ENCODE measurements at places on chromosomes 6 and 20.

DNA sequence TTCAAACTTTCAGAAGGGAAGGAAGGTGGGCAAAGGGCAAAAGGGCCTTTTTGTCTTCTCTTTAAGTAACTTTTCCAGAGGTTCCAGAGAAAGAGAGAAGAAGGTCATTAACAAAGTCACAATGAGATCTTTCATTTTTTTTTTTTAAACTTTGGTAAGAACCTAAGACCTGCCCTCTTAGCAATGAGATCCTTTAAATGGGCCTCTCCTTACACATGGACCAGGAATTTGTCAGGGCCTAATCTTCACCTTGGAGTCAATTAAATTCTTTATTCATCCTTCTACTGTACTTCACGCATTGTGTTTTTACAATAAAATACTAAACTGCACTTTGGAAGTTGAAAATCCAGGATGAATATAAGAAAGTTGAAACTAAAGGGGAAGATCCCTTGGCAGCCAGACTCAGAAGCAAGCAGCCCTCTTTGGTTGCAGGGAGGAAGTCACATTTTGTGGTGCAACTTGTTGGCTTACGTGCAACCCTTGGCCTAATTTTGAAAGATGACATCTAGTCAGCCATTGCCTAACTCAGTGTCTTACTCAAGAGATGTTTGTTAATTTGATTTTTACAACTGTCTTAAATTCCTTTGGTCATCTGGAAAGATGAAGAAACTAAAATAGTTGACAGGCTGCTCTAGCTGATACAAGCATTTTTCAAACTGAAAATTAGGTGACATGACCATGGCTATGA is 11.9 kb upstream of the TMEM170B start:
- peak; percentile 12 for DNase-seq

- no peak for DNase-seq
Observed at GRCh38 chr6:41551086-41551700, 5.0 kb downstream of the FOXP4 start.

DNA sequence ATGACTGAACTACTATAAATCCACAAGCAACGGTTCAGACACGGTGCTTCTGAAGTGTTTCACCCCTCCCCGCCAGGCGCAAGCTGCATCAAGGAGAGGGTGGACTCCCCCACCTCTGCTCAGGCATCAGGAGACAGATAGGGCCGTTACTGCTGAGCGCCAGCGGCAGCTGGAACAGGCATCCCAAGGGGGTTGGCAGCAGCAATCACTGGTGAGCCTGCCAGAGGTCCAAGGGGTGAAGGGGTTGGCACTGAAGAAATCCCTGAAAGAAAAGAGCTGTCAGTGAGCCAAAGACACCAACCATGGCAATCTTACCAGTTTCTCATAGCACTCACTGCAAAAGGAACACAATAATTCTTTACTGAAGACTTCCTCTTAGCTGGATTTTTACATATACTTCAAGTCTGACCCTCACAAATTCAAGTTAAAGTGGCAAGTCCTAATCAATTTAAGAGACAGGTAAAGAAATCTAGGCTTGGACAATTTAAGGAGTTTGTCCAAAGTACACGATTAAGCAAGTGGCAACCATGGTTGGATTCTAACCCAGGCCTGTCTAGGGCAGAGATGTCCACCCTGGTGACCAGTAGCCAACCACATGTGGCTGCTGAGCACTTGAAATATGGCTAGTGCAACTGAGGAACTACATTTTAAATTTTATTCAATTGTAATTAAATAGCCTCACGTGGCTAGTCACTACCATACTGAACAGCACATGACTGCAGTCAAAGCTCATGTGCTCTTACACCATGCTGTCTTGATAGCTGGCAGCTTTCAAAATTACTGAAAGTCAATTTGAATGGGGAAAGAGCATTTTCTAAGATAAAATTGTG is 21.7 kb upstream of the TBC1D20 start:
- no peak for DNase-seq

DNA sequence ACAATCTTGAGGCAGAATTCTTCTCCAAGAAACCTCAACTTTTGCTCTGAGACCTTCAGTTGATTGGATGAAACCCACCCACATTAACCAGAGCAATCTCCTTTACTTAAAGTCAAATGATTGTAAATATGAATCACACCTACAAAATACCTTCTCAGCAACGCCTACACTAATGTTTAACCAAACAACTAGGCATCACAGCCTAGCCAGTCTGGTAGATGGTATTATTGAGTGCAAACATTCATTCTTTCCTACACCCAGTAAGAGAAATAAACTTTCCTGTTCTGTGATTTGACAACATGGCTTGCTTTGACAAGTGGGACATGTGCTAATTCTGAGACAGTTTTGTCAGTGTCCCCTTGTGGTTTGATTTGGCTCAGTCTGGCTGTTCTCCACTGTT is 252.2 kb downstream of the HACE1 start:
- DNase-seq, result no peak

DNA sequence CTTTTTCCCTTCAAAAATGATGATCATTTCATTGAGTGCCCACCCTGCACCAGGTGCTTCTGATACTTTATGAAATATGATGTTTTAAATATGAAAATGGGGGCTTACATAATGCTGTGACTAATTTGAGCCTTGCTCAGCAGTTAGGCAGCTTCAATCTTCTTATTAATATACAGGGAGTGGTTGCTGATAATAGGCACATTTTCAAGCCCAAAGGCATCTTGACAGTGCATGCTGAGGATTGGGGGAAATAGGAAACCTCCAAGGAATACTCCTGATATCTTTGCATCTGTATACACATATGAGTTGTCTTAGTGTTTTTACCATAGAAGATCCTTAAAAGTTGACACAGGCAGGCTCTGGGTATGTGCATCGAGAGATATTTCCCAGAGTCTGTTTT is 262.3 kb upstream of the SASH1 start:
- no peak for DNase-seq

GRCh38 chr6:44068607-44069296 is 58.5 kb downstream of the MRPL14 start:
- peak; percentile 77 for DNase-seq

- DNase-seq, result no peak
Observed at GRCh38 chr20:44973053-44973452, 6.7 kb downstream of the STK4 start.

DNA sequence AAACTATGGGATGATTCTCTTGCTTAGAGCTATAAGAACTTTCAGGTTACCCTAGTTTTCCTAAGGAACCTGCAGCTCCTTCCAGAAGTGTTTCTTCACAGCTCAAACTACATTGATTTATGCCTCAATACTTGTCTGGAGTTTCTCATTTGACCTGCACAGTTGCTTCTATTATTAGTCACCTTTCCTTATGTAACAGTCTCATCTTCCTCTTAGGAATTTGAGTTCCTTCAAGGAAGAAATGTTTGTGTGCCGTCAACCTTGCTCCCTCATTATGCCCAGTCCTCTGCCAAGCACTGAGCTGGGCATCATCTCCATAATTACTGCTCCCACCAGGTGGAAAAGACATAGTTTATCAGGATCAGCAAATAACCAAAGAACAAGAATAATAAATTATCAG is 466.4 kb downstream of the PKHD1 start:
- no peak for DNase-seq

DNA sequence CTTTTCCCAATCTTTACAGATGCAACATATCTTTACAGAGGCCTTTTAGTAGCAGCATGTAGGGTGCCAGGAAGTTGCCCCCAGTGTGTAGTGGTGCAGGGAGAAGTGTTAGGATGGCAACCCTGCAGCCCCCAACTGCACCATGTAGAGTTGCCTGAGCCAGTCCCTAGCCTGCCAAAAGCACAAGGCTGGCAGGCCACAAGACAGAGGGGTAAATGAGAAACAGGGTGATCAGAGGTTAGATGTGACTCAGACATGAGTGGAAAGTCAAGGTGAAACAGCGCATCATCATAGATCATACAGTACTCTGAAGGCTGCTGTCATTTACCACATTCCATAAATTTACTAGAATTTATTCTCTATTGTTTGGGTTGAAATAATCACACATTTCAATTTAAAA is 467.5 kb downstream of the PRKN start:
- no peak for DNase-seq

DNA sequence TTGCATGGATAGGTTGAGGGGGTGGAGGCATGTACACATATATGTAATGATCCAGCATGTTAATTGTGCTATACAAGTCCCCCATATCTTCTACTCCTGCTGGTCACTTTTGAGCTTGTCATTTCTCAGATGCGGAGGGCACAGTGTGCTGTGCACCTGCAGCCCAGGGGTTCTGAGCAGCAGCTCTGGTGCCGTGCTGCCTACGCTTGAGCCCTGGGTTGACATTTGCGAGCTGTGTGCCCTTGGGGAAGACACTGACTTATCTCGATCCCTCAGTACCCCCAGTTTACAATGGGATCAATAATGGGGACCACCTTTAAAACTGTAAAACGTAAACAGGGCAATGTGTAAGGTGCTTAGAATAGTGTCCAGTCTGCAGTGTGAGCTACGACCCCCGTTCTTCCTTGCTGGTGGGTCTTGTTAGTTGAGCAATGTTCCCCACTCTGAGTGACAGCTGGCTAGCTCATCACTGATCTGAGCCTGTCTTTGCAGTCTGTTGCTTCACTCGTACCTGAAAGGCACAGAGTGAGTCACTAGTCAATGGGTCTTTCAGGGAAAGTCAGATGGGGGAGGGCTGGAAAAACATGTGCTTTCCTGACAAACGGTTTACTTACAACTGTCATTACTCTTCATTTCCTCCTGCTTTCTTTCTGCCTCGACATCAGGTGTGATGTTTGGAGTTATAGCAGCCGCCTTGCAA is 91.7 kb downstream of the SLC2A10 start:
- DNase-seq, result no peak

DNA sequence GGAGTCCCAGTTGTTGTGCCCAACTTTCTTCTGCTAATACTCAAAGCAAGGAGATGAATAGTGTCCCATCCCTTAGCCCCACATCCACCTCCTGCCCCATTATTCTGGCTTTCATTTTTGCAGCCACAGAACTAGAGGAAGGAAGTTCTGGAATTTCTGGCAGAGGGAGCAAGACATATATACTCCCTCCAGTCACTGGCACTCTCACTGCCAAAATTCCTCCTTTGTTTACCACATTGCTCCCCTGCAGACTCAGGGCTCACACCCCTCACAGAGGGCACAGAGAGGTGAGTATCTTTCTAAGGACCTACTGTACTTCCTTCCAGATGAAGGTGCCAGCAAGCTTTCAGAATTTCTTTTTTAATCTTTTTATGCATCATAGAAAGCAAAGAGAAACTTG is 168.0 kb upstream of the ID4 start:
- peak; percentile 84 for DNase-seq

DNA sequence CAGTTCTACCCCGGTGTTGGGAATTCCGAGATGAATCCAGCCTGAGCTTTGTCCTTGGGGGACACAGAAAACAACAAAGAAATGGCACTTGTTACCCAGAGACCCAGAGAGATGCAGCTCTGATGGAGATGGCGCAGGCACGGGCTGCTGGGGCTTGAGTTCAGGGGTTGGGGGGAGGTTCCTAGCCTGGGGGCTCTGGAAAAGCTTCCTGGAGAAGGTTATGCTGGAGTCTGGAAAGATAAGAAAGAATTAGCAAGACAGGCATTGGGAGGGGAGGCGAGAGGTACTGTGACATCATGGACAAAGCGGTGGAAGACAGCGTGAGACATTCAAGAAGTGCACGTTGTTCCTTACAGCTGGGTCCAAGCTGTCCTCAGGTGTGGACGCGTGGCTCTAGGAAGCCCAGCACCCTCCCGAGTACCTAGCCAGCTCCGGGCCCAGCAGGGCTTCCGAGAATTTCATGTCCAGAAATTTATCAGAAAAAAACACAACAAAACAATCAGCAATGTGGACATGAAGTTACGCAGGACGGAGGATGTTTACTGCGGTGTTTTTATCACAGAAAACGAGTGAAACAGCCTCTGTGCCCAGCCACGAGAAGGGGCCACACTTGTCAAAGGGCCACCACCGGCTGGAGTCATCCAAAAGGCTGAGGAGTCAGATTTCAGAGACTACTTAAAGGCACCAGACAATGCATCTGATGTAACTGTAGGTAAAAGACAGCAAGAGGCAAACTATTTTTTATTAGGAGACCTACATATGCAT is 39.5 kb downstream of the C20orf203 start:
- peak; percentile 61 for DNase-seq

- peak; percentile 77 for DNase-seq
Observed at GRCh38 chr20:330233-331149, 5.1 kb downstream of the SOX12 start.

- no peak for DNase-seq
Observed at GRCh38 chr6:95837890-95838289, 177.9 kb upstream of the FUT9 start.

DNA sequence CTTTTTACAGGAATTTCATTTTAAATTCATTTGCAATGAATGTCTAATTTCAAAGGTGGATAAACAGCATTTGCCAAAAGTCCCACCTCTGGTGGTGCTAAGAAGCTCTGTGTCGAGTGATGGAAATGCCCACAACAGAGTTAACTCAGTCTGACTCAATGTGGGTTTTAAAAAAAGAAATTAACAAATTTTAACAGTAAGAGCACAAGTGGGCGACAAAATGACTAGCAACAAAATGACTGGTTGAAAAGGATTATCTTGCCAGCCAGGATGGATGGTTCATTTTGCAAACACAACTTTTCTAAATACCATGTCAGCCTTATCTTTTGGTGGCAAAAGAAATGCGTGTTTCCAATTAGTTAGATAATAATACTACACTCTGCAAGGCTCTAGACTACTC is 14.3 kb upstream of the TAGAP start:
- no peak for DNase-seq

DNA sequence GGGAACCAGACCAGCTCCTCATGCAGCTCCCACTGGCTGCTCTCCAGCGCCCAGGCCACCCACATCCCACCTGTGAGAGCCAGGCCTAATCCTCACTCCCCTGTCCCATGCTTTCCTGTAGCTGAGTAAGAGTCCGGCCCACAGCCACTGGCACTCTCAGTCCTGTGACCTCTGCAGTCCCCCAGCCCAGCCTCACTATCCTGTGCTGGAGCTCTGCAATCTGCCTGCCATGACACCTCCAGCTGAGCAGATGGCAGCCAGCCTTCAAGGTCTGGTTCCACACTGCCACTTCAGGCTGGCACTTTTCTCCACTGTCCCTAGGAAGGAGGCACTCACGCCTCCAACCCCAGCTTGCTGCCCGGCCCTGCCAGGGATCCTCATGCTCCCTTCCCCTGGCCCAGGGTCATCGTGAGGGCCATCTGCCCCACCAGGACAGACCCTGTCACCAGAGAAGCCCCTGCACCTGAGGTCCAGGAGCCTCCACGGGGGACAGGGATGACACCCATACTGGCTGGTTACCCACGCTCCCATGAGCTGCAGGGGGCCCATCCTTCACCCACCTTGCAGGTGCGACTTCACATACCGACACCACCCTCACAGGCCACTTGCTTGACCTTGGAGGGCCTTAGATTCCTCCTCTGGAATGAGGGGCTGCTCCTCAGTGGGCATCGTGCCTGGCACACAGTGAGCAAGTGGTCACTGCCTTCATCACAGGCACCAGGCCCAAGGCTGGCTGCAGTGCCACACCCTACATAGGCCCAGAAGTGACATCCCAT is 100.1 kb downstream of the ASXL1 start:
- no peak for DNase-seq

GRCh38 chr20:16191496-16191895 is 381.8 kb downstream of the KIF16B start:
- DNase-seq, result no peak

GRCh38 chr20:47861116-47861515 is 75.8 kb upstream of the SULF2 start:
- no peak for DNase-seq

GRCh38 chr6:157981132-157981394 is 600 bp upstream of the SYNJ2 start:
- no peak for DNase-seq

- no peak for DNase-seq
Observed at GRCh38 chr6:118697554-118697953, 46.2 kb upstream of the CEP85L start.

Measured in fibroblast of skin of scalp (primary cell).